ENCODE measurements at places on chromosomes 11 and 22.

DNA sequence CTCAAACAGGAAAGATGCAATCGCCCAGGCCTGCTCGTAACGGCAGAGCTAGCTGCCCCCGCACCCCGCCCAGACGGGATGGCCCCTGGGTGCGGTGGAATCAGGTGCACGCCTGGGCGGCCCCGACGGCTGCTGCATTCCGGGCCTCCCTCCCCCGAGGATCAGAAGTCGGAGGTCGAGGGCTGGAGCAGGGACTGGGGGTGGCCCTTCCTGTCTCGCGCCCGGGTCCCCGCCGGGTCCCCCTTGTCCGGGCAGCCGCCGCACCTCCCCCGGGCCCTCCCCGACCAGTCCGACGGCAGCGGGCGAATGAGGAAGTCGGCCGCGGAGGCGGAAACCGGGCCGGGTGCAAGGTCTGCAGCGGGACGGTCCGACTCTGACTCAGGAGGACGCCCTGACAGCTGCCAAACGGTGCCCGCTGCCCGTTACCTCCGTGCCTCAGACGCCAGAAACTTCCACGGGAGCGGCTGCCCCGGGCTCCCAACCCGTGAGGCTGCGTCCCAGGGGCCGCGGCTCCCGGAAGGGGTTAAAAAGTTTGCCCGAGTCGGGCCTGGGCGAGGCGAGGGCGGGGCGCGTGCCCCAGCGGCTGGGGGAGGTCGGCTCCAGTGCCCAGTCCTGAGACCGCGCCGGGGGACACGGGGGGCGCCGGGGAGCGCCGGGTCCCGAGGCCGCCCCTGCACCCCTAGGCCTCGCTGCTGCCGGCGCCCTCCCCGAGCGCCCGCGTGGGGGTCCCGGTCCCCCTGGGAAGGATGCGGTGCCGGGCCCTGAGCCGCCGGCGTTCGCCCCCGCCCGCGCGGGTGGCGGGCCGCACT lies 663 bp downstream of the MYH9 start:
- DNase-seq, result no peak

GRCh38 chr22:28344918-28345703 lies 334.5 kb downstream of the TTC28 start:
- peak; percentile 46 for DNase-seq

DNA sequence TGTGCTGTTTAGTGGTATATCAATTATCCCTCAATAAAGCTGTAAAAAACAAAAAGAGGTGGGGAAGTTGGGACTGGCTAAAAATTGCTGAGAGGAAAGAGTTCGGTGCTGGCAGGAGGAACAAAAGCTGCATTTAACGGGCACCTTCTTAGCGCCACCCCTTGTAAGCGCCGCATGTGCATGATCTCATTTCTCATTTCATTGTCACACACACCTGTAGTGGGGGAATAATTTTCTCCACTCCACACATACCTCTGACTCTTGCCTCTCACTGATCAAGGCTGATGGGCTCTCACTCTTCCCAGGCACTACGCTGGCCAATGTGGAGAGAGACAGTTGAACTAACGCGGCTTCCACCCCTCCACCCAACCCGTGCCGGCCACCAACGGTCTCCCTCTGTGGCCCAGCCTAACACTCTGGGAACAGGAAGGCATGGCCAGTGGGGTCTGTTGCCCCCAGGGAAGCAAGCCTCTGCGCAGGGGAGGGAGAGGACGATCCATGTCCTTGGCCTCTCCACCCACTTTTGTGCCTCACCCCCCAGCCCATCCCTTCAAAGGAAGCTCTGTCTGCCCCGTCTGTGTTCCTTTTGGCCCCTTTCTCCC lies 186.7 kb upstream of the SYT13 start:
- no peak for DNase-seq

DNA sequence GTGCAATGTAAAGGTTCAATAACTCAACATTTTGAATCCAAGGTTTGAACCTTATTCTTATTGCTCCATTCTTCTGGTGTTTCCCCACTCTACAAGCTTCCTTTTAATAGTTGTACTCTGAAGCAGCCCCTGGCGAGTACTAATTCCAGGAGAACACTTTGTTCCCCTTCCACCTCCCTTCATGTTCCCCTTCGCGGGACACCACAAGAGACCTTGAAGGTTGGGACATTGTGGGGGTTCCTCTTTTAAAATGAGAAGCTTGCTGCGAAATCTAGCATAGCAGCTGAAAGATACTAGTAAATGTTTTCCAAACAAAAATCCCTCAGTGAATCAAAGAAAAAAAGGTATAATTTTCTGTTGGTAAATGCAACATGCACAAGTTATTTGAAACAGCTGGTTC lies 626.3 kb upstream of the LRRC4C start:
- no peak for DNase-seq

DNA sequence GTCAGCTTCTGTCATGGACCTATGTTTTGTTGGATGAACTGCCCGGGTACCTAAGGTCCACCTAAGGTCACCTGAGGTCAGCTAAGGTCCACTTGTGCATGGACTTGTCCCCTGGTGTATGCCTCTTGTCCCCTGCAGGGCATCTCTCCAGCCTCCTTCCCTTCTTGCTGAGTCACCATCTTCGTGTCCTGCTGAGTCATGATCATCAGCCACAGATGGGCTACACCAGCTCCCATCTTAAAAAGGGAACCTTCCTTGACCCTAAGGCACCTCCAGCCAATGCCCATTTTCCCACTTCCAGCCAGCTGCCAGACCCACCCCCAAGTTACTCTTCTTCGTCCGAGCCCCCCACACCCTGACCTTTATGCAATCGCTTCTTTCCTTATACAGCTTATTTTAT lies 544.9 kb downstream of the TBC1D22A start:
- peak; percentile 55 for DNase-seq

- DNase-seq, result peak; percentile 32
These were observed 21.4 kb upstream of the PANX2 start for GRCh38 chr22:50148991-50149721.

All from fibroblast of skin of right biceps (primary cell).